Left renal cortex interstitium (tissue), 4 donors: ENCODE measurements at places on chromosomes 4 and X.
A peak's percentile ranks its signal among the peaks of the same experiment; 100 is the strongest.

GRCh38 chrX:38800981-38801845, at the start of gene MID1IP1:
MID1IP1 (plus strand) TSS chrX:38801459; CDS start chrX:38804947, 3,488 bp downstream.
- DNase-seq = peak; percentile 69

DNA sequence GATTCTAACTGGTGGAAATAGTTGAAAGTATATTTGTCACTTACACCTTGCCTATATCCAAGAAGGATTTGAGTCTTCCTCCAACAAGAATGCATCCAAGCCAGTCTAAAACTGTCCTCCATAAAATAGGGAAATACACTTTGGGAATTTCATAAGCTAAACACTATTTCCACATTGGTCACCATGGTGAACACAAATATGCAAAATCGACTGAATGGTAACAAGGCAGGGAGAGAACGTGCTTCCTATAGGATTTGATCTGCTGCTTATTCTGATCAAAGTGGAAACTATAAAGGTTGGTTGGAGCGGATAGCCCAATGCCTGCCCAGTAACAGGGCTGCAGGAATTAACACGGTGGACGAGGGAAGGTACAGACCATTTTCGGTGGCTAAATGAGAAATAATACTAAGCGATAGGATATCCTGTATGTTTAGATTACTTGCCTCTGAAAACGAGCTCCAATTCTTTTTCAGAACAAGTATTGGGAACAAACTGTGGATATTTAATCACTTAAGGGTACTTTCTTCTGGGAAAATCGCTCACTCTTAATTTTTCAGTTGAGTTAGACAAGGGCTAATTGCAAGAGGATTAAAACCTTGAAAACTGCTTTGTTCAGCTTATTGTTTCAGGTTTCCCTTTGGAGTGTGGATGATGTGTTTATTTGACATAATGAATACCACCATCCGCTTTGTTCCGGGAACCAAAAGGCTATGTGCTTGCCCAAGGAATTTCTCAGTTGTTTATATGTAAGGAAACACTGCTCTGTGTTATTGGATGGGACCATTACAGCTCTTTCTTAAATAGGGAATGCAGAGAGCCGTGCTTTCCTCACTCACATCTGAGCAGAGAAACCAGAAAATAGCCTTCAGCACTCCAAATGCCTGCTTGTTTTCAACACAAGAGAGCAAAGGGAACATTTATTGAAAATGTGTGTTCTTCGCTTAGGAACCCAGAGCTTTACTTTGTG, 194.4 kb downstream of the CBR4 start:
- peak; percentile 19 for DNase-seq

- DNase-seq = no peak
Observed at GRCh38 chr4:124337874-124338273, 374.7 kb downstream of the ANKRD50 start.

DNA sequence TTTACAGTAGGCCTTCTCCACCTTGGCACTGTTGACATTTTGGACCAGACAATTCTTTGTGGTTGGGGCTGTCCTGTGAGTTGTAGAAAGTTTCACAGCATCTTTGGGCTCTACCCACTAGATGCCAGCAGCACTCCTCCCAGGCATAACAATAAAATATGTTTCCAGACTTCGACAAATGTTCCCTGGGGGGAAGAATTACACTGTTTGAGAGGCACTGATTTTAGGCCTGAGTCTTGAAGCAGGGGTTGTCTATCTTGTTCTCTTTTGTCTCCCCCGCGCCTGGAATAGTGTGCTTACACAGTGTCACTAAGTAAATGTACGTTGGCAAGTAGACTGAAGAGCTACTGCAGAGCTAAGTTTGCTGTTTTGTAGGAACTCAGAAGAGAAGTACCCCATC, 254.4 kb upstream of the BOD1L1 start:
- no peak for DNase-seq

GRCh38 chr4:145440292-145441007, 41.2 kb upstream of the SMAD1 start:
- DNase-seq = no peak

DNA sequence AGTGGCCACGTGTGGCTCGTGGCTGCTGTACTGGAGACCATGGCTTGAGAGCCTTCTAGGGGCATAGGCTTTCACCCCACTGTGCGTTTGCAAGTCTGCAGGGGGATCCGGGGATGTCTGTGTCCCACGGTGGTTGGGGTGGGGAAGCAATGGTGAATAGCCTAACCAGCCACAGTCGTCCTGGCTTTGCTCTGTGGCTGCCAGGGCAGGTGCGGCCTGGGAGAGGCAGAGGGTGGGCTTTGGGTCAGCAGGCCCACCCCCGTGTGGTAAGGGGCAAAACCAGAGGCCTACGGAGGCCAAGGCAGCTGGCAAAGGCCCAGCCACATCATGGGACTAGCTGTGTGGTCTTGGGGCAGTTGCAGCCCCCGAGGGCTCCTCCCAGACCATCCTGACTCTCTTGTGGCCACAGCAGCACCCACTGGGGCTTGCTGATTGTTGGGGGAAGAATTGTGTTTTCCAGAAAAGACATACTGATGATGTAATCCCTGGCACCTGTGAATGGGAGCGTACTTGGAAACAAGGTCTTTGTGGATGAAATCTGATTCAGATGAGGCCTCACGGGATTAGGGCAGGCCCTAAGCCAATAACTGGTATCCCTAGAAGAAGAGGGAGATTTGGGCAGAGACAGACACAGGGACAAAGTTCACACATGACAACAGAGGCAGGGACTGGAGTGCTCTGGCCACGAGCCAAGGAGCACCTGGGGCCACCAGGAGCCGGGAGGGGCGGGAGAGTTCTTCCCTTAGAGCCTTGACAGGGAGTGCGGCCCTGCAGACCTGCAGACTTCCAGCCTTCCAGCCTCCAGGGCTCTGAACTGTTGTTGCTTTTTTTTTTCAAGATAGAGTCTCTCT, 2.9 kb downstream of the CPZ start:
- DNase-seq = no peak

GRCh38 chr4:4995908-4996265, 23.4 kb downstream of the CYTL1 start:
- no peak for DNase-seq

DNA sequence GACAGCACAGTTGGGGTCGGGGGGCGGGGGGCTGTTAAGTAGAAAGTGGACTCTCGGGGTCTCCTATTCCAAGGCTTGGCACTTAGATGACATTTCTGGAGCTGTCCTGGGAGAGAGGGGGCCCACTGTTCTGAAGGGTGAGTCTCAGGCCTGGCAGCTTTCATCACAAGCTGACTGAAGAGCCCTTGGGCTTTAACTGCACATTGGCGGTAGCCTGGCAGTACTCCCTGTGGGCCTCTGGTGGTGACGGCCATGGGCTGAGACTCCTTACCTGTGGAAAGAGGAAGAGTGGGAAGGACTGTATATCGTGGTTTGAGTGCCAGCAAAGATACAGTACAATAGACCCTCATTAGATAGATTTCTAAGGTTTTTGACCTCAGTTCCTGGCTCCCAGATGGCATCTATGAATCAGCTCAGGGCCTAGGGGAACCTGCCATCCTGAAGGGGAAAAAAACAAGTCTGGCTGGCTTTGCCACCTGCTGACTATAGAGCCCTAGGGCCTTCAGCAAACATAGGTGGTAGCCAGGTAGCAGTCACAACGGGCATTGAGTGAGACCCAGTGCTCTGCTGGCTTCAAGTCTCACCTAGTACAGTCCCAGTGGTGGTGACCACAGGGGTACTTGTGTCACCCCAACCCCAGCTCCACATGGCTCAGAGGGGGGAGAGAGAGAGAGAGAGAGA, 87.9 kb downstream of the ANKRD17 start:
- no peak for DNase-seq

- no peak for DNase-seq
Observed at GRCh38 chrX:46584736-46585135, 11.2 kb downstream of the CHST7 start.

DNA sequence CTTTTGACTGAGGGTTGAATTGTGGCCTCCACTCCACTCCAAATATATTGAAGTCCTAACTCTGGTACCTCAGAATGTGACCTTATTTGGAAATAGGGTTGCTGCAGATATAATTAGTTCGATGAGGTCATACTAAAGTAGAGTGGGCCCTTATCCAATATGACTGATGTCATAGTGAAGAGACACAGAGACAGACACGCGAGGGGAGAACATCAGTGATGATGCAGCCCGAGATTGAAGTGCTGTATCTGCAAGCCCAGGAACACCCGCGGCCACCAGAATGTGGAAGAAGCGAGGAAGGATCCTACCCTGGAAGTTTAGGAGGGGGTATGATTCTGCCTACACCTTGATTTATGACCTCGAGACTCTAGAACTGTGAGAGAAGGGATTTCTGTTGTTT, 279.0 kb downstream of the ANKRD50 start:
- no peak for DNase-seq

- no peak for DNase-seq
Observed at GRCh38 chr4:73740353-73740778, at the start of gene CXCL8. CXCL8 (plus strand) TSS chr4:73740569; CDS start chr4:73740659, 90 bp downstream.

DNA sequence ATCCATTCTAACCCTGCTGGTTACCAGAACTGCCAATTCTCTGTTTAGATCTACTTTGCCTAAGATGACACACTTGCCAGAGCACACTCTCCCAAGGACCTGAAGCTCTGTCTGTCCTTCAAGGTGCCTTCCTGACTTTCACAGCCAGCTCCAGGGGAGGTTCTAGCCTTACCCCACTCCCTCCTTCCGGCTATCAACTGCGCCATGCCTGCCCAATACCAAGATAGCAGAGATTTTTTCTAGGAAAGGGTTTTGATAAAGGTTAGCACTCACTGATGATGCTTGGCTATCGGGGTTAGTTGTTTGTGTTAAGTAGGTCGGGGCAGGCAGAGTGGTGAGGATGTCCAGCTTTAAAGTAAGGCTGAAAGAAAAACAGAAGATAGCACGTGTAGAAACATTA, 14.3 kb downstream of the ALPK1 start:
- DNase-seq = no peak

GRCh38 chrX:45788315-45788714, 587.6 kb upstream of the DIPK2B start:
- no peak for DNase-seq

GRCh38 chrX:35826503-35826902, 28.4 kb downstream of the MAGEB16 start:
- no peak for DNase-seq

- no peak for DNase-seq
Observed at GRCh38 chr4:81410680-81411079, 61.0 kb downstream of the RASGEF1B start.

- DNase-seq = no peak
Observed at GRCh38 chrX:122439831-122440230, 744.2 kb upstream of the GRIA3 start.

DNA sequence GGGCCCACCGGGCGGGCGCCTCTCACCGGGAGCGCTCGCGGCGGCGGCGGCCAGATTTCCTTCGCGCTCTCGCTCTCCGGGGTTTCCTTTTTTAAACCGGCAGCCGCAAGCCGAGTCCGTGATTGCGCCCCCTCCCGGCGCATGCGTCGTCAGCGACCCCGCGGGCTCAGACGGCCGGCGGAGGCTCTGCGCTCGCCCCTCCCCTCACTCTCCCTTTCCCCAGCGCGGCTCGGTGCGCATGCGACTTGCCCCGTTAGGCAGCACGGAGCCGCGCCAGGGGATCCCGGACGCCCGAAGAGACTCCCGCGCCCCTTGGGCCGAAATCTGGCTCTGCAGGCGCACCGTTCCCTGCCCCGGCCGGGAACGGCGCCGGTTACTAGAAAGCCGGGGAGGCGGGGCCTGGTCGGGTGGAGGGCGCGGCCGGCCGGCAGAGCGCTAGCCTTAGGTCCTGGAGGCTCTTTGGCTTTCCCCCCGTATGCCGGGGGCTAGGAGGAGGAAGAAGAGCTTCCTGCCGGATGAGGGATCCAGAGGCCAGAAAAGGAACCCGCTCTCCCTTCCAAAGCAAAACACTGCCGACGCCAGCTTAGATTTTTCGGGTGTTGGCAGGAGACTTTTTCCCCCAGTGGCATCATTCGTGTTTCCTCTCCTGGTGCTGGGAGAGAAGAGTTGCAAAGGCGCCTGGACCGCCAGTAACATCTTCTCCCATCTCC, at the start of gene CLOCK:
CLOCK (minus strand) TSS at position 154 of the 710 bp plus-strand sequence. CDS start 64,124 bp downstream, outside the sequence.
- DNase-seq = peak; percentile 85

DNA sequence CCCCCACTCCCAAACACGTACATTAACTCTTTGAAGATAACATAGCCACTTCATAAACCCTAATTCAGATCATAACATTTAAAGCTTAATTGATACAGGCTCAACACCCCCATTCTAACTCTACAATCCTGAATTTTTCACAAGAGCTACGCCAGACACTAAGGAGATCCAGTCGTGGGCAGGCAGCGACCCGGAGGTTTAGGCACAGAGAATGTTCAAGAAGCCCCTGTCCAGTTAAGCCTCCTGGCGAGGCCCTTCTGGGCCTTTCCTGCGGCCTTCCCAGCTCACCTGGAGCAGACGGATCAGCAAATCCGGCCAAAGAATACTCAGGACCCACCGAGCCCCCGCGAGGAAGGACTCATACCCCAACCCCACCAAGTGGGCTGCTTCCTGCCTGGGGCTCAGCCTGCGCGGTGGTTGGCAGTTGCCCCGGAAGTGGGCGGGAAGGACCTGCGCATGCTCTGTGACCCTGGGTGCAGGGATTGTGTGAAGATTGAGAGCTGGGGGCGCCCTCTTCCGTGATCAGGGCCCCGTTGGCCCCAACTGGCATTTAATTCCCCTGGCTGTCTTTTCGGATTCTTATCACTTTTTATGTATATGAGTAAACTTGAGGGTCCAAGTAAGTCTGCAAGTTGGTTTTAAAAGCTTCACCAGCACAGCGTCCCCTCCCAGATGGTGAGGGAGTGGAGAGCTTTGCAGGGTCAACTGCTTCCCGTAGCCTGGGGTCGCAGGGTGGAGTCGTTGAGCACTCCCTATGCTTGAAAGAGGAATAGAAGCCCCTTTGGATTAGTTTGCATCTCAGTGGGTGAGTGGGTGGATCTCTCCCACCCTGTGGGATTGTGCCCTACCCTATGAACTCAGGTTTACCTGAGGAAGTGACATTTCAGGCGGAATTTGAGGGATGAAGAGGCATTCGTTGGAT, at the start of gene TRIM61:
TRIM61 (minus strand) TSS at position 415 of the 922 bp plus-strand sequence. CDS start 7,655 bp downstream, outside the sequence.
- DNase-seq = no peak

- peak; percentile 58 for DNase-seq
Observed at GRCh38 chr4:85968945-85969819, 390.7 kb downstream of the MAPK10 start.

- no peak for DNase-seq
Observed at GRCh38 chr4:88366460-88366859, 12.2 kb upstream of the HERC6 start.

DNA sequence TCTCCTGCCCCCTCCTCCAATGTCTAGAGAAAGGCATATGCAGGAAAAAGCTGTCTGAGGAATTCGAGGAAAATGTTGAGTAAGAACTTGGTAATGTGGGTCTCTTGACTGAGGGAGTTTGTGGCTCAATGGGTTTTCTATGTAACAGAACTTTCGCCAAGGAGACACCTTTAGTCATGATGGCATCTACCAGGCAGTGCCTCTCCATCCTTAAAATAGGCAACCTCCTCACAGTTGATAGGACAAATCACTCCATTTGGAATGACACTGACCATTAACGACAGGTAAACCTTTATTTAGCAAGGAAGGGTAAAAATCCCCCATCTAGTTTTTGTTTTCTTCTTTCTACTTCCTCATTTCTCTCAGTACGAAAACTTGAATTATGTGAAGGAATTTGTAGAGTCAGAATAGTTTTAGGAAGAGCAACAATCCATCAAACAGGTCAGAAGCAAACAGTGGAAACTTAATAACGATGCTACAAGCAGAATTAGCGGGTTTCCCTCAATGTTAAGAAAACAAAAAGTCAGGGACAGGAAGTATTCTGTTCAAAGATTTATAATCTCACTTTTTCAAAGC, 2.7 kb downstream of the GSX2 start:
- no peak for DNase-seq
